NCI-H1694 treated with DMSO at 0.1 percent for 48 hours (cell line): ENCODE measurements at places on chromosomes 6 and 20.

DNA sequence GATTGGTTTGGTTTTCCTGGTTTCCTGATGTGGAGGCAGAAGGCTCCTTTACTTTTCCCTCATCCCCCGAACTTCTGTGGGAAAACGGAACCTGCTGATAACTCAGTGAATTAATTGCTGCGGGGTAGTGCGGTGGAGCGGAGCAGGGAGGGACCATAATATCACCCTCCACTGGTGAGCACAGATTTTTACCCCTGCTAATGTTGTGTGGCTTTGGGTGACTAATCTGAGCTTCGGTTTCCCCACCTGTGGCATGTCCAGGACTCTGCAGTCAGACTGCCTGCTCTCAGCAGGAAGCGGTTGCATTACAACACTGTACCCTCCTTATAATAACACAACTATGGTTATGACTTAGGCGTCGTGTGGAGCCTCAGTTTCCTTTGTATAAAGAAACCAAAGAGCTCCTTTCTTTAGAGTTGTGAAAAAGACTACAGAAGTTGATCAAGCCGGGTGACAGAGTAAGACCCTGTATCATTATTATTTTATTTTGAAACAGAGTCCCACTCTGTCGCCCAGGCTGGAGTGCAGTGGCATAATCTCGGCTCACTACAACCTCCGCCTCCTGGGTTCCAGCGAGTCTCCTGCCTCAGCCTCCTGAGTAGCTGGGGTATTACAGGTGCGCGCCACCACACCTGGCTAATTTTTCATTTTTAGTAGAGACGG, 2.2 kb upstream of the ID1 start:
- DNase-seq = no peak

DNA sequence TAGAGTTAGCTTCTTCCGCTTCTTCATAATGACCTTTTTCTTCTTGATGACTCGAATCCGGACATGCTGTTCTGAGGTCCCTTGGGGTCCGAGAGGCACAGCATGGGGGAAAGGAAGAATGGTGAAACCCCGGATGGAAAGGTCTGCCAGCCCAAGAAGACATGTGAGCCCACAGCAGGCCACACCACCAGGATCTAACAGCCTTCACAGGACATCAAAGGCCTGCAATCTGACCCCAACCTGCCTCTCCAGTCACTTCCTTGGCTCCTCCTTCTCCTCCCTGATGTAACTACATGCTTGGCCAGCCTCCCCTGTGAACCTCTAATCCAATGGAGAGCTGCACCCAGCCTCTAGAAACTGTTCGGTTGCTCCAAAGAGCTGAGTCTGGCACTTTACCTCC, 1.6 kb downstream of the CPXM1 start:
- no peak for DNase-seq

GRCh38 chr6:49557177-49557576, 6.7 kb downstream of the C6orf141 start:
- DNase-seq = no peak

DNA sequence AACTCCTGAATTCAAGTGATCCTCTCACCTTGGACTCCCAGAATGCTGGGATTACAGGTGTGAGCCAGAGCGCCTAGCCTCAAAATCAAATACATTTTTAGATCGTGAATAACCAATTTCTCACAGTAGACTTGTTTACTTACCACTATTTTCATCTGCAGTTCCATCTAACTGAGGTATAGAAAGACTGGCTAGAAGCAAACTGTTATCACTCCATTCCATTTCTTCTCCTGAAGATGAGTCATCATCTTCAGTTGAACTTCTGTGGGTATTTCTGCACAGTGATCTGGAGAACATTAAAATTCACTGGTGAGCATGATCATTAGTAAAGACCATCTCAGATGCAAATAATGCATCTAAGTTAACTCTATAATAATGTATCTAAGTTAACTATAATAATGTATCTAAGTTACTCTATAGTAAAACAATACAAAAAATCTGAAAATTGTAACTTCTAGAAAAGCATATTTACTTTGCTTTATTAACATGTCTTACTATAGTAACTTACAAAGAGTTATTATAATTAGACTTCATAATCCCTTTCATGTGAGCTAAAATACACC, 105.4 kb downstream of the REV3L start:
- no peak for DNase-seq

- no peak for DNase-seq
Measured at GRCh38 chr6:66128243-66128642, 421.2 kb upstream of the EYS start.

- DNase-seq = no peak
Measured at GRCh38 chr6:10433322-10433721, 18.4 kb upstream of the TFAP2A start.

- no peak for DNase-seq
Measured at GRCh38 chr6:137867685-137868509, 838 bp downstream of the TNFAIP3 start.

GRCh38 chr6:114339706-114340105, 3.1 kb downstream of the HS3ST5 start:
- no peak for DNase-seq

DNA sequence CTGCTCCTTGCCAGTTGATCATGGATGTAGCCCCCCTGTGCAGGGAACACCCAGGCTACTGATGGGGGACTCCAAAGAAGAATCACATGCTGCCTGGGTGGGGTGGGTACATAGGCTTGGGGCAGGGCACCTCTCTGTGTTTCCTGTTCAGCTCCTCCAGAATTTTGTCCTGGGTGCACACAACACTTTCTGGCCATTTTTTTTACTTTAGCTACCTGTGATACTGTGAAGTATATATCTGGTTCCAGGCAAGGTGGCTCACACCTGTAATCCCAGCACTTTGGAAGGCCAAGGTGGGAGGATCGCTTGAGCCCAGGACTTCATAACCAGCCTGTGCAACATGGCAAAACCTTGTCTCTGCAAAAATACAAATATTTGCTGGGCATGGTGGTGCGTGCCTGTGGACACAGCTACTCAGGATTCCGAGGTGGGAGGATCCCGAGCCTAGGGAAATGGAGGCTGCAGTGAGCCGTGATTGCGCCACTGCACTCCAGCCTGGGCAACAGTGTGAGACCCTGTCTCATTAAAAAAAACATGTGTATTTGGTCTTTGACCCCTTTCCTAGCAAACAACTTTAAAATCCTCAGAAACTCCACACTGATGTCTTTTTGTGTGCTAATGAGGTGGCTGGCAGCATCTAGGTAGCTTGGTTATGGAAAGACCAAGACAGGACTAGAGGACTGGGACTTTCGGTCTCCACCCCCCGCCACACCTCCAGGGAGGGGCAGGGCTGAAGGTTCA, 14.1 kb downstream of the SLC4A11 start:
- no peak for DNase-seq

- peak; percentile 30 for DNase-seq
Measured at GRCh38 chr6:97437087-97437486, 154.1 kb upstream of the MMS22L start.

- no peak for DNase-seq
Measured at GRCh38 chr20:17710379-17711266, 10.9 kb downstream of the BANF2 start.

- no peak for DNase-seq
Measured at GRCh38 chr20:40443753-40444152, 245.3 kb downstream of the MAFB start.

DNA sequence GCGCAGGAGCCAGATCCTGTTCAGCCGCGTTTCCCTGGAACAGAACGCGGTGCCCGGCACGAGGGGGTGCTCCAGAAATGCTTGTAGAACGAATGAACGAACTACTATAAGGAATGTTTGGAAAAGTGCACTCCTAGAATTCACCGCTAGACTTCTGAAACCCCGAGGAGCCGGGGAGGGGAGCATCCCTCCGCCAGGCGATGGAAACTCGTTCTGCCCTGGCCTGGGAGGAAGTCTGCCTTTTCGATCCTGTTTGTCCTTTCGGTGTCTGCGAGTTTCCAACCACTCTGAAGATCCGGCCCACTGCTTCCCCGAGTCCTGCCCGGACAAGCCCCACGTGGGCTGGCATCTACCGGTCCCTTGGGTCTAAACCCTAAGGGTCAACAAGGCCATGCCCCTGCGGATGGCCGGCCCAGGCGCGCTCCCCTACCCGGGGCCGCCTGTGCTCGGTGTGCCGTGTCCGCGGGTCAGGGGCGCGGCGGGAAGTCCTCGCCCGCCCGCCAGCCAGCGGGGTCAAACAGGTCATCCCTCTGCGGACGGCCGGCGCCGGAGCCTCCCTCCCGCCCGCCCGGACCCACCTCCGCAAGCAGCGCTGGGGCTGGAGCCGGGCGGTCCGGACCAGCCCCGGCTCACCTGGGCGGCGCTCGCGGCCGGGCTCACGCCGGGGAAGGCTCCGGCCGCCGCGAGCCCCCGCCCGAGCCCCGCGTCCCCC, 526 bp downstream of the SULF2 start:
- peak; percentile 53 for DNase-seq

GRCh38 chr20:43821795-43822194, 92.9 kb upstream of the TOX2 start:
- DNase-seq = no peak

GRCh38 chr6:141195251-141195832, 937.4 kb upstream of the GJE1 start:
- DNase-seq = no peak

- DNase-seq = no peak
Measured at GRCh38 chr6:112197636-112198035, 56.7 kb downstream of the LAMA4 start.

GRCh38 chr6:107668743-107669474, 155.2 kb downstream of the SCML4 start:
- no peak for DNase-seq

- no peak for DNase-seq
Measured at GRCh38 chr6:25295651-25296050, 16.5 kb downstream of the CARMIL1 start.

- no peak for DNase-seq
Measured at GRCh38 chr6:4884646-4885340, 108.6 kb downstream of the CDYL start.

DNA sequence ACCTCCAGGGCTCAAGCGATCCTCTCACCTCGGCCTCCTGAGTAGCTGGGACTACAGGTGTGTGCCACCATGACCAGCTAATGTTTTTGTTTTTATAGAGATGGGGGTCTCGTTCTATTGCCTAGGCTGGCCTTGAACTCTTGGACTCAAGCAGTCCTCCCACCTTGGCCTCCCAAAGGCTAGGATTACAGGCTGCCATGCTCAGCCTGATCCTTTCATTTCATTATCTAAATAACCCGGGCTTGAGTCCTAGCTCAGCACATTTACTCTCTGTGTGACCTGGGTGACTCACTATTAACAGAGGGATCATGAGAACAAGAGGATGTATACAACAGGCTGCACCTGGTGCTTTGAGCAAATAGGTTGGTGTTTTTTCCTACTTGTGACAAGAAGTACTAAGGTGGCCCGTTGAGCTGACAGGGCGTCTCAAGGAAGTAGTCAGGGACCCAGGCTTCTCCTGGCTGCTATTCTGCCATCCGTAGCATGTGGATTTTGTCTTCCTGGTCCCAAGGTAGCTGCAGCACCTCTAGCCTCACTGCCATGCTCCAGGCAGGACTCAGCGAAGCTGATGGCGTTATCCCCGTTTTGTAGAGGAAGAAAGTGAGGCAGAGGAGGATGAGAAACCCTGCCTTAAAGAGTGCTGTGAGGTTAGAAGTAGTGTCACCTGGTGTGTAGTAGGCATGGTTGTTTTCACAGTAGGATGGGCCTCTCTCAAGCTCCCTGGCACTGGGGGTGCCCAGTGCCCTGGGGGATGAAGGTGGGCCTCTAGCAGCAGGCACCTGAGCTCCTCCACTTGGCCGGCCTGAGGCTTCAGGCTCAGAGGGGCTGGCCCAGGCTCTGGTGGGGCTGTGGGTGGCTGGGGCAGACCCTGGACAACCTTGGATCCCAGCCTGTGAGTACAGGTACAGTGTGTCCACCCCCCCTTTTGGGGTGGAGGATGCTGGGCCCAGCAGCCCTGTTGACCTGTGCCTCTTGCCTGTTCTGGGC, 62.4 kb downstream of the ADNP start:
- no peak for DNase-seq

GRCh38 chr20:12166053-12166717, 248.5 kb downstream of the BTBD3 start:
- DNase-seq = no peak

DNA sequence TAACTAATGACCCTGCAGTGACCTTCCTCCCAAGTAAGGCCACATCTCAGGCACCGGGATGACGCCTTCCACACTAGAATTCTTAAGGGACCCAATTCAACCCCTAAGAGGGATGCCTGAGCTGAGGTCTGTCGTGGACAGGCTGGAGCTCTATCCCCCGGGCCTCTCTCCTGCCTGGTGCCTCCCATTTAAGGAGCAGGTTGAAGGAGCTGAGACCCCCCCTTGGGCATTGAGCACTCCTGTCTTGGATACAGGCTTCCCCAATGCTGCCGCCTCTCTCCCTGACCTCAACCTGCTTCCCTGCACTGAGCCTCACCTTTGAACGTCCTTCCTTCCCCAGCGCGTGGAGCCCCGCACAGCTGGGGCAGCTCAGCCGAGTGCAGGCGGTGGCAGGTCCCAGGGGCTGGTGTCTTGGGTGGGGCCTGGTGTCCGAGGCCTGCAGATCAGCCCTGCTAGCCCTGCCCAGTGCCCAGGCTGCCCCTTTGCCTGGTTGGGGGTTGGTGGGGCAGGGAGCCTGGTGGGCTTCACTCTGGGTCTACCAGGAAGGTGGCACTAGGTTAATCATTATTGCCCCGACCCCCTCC, 19.9 kb upstream of the BHLHE23 start:
- DNase-seq = no peak

DNA sequence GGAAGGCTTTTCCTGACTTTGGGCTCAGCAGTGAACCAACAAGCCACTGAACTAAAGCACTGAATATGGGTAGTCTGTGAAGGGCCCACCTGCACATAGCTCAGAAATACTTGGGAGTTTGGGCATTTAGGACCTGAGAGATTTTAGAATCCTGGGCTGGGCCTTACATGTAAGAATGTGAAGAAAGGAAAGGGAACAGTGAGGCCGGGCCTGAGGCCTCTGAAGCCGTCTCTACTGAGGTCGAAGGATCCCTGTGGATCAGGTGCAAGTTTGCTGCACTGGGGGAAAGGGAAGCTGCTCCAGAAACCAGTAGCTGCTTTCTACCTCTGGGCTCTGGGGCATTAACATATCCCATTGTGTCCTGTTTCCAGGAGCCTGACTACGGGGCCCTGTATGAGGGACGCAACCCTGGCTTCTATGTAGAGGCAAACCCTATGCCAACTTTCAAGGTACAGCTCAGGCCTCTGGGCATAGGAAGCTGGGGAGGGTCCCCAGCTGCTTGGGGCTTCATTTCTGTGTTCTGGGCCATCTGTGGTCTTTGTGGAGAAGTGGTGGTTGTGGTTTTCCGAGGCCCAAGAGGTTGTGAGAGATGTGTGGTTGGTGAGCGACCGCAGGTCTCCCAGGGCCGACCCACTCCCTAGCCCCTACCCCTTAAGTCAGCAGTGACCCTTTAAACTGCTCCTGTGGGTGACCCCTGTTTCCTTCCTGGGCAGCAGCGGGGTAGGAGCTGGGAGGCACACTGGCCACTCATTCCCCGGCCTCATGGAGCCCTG, 30.3 kb downstream of the PLCG1 start:
- no peak for DNase-seq

- no peak for DNase-seq
Measured at GRCh38 chr20:10094566-10095173, 59.9 kb downstream of the ANKEF1 start.

DNA sequence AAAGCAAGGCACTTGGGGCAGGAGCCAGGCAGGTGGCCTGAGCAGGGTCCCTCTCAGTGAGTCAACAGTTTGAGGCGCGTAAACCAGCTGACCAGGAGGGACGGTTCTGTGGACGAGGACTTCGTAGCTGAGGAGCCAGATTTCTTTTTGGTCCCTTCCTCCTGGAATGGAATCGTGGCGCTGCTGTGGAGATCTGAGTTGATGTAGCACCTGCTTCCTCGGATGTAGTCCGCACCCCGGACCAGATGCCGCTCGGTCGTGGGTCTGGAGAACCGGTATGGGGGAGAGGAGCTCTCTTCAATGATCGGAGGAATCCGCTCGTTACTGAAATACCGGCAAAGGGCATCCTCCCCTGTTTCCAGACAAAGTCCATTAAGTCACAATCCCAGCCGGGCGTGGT, 49.7 kb upstream of the IPCEF1 start:
- DNase-seq = no peak
